ENCODE measurements at places on chromosomes 4 and X. TPM values are rescaled to one million over a fixed set of nuclear protein-coding genes. Genes with fewer than 3 reads are reported as not detected.

- DNase-seq, result no peak
- H3K27me3 ChIP-seq, result no peaks in the 10 kb centered on the region
- H3K4me3 ChIP-seq, result no peak overlapping the region
- peaks cover 21% of the 10 kb centered on the region for H3K36me3 ChIP-seq
These were observed 46.5 kb downstream of the PHOX2B start for GRCh38 chr4:41701983-41702382.

DNA sequence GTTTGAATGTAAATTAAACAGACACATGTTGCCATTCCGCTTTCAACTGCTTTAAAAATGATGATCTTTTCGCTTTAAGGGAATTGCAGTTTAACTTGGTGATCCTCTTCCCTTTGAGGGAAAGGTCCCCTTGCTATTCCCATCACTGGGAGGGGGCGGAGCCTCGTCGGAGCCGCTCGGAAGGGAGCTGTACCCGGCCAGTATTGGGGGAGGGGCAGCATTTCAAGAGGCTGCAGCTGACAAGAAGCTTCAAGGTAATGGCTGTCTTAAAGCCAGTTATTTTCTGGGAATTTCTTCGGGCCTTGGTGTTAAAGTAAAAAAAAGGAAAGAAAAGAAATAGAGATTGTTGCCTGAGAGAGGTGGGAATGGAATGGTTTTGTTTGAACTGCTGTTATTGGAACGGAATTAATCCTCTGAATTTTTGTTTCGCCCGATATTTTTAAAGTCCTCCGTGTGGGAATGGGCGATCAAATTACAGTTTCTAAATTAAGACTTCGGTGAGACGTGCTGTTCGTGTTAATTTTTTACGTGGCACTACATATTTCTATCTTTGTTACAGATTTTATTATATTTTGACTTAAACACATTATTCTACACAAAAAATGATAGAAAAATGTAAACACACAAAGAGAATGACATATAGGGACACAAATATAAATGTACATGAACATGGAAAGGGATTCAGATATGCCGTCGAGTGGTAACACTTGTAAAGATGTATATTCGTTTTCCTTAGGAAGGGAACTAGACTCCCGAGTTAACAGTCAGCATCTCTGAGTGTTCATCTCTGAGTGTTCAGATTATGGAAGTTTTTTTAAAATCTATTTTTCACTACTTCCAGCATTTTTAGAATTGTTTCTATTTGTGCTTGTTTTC is 9.2 kb downstream of the PWWP3B start:
- DNase-seq, result no peak
- no peak overlapping the region for H3K4me3 ChIP-seq
- H3K36me3 ChIP-seq, result no peaks in the 10 kb centered on the region
- no peaks in the 10 kb centered on the region for H3K4me1 ChIP-seq

- peaks cover 1% of the 10 kb centered on the region for H3K4me1 ChIP-seq
- no peaks in the 10 kb centered on the region for H3K27me3 ChIP-seq
- H3K27ac ChIP-seq, result no peak overlapping the region
- no peak for DNase-seq
- no peak overlapping the region for H3K4me3 ChIP-seq
These were observed 54.0 kb upstream of the C4orf54 start for GRCh38 chr4:99711657-99712056.

DNA sequence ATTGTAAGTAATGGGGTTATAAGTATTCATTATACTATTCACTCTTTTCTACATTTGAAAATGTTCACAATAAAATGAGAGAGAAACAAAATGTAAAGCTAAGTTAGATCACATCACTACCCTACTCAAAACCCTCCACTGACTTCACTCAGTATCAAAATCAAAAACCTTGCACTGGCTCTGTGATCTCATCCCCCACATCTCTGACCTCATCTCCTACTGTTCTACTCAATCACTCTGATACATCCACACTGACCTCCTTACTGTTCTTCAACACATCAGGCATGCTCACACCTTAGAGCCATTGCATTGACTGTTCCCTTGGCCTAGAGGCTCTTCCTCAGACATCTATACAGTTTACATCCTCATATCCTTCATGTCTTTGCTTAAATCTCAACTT is 50.7 kb downstream of the THOC2 start:
- H3K4me1 ChIP-seq, result no peaks in the 10 kb centered on the region
- no peak overlapping the region for H3K4me3 ChIP-seq
- no peak overlapping the region for H3K27ac ChIP-seq
- no peaks in the 10 kb centered on the region for H3K36me3 ChIP-seq

GRCh38 chrX:110317061-110317819 is 645 bp downstream of the AMMECR1 start:
- peak overlapping the region; percentile 72 for H3K4me3 ChIP-seq
- H3K27me3 ChIP-seq, result no peaks in the 10 kb centered on the region
- peak overlapping the region; percentile 87 for H3K27ac ChIP-seq
- no peaks in the 10 kb centered on the region for H3K36me3 ChIP-seq
- DNase-seq, result peak; percentile 75
- no peaks in the 10 kb centered on the region for H3K4me1 ChIP-seq

EVC2 gene
- total RNA-seq, result 10.7 TPM

FREM3 gene
- not detected for total RNA-seq

VCX2 gene
- total RNA-seq, result not detected

RIBC1 gene
- 0.94 TPM for total RNA-seq

Measured in upper lobe of left lung (tissue), 6 donors.